Left lung (tissue), 14 donors: ENCODE measurements at places on chromosomes 13 and 19. TPM values are rescaled to one million over a fixed set of nuclear protein-coding genes. Genes with fewer than 3 reads are reported as not detected.

DNA sequence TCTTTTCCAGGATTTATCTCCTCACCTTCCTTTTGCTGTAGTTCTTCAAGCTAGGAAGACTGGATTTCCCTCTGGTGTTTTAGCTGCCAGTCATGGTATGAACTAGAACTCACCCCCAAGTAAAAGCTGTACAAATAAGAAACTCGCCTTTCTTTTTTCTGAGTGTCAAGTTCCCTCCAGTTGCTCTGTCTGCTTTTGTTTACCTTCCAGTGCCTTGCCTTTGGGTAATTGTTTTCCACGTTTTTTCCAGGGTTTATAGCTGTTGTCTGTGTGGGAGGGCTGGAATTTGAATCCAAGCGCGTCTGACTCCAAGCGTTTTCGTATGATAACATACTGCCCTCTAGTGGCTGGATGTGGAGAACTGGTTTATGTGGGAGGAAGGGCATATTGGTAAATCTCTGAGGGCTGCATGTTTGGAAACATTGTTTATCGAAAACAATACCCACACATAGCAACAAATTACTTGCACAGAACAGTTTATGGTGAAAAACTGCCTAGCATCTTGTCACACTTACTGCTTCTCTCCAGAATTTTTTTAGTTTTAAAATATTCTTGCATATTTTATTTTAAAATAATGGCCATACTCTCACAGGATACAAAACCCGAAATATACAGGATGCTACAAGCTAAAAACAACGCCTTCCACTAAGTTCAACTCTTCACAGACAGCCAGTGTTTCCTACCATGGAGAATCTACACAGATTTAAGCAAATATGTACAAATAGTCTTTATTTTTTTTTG, 19.2 kb downstream of the RCN3 start:
- DNase-seq: peak; percentile 90

GRCh38 chr13:20869540-20869939, 33.0 kb downstream of the XPO4 start:
- no peak for DNase-seq

- DNase-seq: no peak
These were observed 11.9 kb upstream of the ATF5 start for GRCh38 chr19:49916839-49917733.

- no peak for DNase-seq
These were observed 21.4 kb upstream of the FRY start for GRCh38 chr13:32010136-32010535.

GRCh38 chr19:16330806-16331690, 6.4 kb downstream of the KLF2 start:
- DNase-seq: no peak

GRCh38 chr19:33358408-33358807, 15.1 kb upstream of the CEBPG start:
- DNase-seq: no peak

- DNase-seq: no peak
These were observed 381.0 kb downstream of the TSHZ3 start for GRCh38 chr19:30968210-30968609.

DNA sequence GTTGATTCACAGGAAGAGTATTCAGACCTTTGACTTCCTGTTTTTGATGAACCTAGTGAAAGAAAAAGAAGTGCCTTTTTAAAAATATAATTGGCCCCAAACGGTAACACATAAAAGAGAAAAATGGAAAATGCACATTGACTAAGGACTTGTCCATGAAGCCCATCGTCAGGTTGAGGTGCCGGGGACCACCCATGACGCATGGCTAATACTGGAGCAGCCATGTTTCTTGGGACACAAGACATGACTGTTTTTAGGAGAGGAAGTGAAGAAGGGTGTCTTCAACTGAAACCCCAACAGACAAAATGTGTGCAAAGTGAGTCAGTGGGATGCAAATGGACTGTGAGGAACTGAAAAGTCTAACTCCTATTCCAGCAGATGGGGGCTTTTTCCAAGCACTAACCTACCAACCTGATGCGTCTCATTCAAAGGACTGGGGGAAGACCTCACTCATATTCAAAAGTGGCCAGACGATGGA, 459.4 kb downstream of the FOXO1 start:
- no peak for DNase-seq

DNA sequence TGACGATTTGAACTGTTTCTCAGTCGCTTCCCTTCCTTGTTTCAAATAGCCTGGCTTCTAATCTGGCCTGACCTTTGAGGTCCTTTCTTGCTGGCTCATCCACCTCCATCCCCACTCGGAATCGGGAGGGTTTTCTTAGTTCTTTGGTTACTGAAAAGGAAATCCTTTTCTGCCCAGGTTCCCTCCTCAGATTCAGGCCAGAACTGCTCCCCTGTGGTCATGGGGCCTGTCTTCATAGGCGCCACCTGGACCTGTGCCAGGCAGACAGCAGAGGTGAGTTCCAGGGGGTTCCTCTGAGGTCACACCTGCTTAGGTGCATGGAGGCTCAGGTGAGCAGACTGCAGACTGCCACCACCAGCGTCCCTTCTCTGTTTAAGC, 62.4 kb downstream of the AKAP11 start:
- no peak for DNase-seq

- DNase-seq: no peak
These were observed 89.9 kb upstream of the STARD13 start for GRCh38 chr13:33375421-33375820.

GRCh38 chr19:17926044-17926443, 6.8 kb upstream of the CCDC124 start:
- DNase-seq: no peak

DNA sequence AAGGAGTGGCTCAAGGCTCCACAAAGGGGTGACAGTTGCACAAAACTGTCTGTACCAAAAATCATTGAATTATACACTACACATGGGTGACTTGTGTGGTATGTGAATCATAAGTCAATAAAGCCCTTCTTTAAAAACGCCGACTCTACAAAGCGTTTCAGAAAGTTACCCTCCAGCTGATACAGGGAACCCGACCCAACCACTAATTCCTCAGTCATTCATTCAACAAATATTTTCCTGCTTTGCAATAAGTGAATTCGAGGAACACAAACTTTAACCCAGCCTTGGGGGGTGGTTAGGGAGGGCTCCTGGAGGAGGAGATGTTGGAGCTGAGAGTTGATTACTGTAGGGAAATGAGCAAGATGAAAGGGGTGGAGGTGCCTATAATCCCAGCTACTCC, 32.0 kb downstream of the LTBP4 start:
- no peak for DNase-seq

GRCh38 chr13:50197705-50198104, 182.5 kb downstream of the KCNRG start:
- DNase-seq: no peak

DNA sequence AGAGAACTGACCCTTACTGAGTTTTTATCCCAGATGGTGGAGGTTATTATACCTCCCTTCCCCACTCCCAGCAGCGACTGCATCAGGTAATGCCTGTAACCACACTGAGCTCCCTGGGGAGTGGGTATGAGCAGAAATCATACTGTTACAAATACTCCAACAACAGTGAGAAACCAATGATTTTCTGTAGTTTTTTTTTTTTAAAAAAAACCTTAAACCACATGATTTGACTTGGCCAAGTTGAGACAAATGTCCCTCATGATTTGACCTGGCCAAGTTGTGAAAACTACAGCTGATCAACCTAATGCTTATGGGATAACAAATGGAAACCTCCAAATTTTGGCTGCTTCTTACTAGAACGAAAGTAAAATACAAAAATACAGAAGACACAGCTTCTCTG, 33.1 kb upstream of the SERP2 start:
- DNase-seq: no peak

DNA sequence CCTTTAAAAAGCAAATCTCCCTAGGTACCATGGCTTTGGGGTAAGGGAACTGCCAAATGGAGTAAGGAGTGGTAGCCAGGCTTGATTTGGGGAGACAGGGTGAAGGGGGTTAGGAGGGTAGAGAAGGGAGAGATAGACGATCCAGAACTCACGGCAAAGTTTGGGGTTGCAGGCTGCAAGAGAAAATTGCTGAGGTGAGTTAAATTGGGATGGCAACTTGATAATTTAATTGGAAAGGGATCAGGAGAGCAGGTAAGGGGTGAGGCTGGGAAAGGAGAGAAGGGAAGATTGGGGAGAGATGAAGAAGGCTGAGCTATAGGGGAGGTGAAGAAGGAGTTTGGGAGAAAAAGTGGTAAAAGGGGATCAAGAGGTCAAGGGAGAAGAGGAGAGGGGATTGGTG, 4.0 kb downstream of the IZUMO2 start:
- no peak for DNase-seq

DNA sequence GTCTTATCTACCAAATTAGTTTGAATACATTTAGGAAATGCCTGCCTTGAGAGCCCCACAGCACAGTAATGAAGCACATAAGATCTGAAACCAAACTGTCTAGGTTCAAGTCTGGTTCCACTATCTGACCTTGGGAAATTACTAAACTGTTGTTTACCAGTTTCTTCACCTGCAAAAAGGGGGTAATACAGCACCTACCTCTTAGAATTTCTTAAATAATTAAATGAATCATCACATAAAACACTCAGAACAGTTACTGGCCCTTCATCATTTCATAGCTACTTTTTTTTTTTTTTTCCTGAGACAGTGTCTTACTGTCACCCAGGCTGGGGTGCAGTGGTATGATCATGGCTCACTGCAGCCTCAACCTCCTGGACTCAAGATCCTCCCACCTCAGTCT, 59.6 kb downstream of the USP12 start:
- DNase-seq: no peak

DNA sequence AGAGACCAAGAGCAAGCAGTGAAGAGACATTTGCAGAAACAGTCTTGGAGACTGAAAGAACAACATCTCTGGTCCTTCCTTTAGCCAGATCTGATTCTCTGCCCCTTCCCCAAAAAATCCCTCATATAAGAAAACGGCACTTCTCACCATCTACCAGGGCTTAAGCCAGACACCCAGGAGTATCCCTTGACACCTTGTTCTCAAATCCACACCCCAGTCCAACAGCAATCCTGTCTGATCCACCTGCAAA, 1.7 kb upstream of the PLEKHG2 start:
- DNase-seq: no peak

DNA sequence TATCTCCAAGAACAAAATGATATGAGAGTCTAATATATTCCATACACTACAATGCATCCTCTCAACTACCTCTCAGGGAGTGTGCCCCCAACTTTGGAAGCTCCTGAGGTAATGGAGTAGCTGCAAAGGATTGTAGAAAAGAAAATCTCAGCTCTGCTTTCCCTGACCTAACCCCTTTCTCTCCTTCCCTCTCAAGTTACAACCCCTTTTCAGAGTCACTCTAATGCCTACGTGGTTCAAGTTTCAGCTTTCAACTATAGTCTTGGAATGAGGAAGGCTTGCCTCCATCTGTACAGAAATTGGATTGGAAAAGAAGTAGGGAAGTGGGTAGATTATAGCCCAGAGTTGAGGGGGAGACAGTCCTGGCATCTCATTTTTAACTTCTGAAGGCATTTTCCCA, 256.0 kb downstream of the PCDH9 start:
- DNase-seq: no peak

DNA sequence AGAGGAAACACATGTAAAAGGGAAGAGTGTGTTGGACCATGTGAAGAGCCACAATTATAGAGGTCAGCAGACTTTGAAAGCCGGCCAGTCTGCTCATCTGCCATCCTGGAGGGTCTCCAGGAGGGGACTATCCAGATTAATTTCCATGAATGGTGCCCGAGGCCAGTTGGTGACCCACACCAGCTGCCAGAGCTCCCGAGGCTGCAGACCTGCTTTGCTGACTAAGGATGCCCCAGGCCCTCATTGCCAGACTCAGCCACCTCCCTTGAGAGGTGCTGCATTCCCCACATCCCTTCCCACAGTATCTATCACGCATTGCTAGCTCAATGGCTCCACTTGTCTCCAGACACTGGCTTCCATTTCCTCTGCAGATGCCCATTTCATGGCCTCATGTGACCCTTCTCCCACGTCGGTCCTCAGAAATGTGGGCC, 110.3 kb downstream of the NALCN start:
- DNase-seq: no peak

DNA sequence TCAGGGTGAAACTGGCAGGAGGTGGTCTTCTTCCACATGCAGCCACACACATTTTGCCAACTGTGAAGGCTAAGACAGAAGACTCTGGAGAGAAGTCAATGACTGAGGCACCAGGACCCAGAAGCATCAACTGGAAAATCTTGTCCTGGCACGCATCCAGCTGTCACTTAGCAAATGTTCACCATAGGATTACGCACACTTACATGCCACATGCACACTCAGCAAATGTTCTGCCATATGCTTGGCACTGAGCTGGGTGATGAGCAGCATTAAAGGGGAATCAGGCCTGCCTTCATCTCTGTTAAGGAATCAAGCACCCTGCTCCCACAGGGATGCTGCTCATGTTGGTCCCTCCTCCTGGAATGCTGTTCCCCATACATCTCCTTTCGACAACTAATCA, 5.1 kb downstream of the ZNF599 start:
- DNase-seq: no peak

Gene B9D2
- 7.8 TPM for total RNA-seq

Gene RXFP2
- total RNA-seq: not detected

Gene STOML3
- total RNA-seq: not detected

Gene PALM3
- 6.0 TPM for total RNA-seq

Gene EPSTI1
- total RNA-seq: 21.1 TPM

Gene ZNF490
- total RNA-seq: 9.2 TPM

Gene IL11
- total RNA-seq: 0.44 TPM
